Stimulated activated CD4-positive, alpha-beta T cell treated with anti-CD3 and anti-CD28 coated beads, Interleukin-15, amount 100 ng/mL, for 1 hour (primary cell): ENCODE measurements at places on chromosomes 7 and 10.

DNA sequence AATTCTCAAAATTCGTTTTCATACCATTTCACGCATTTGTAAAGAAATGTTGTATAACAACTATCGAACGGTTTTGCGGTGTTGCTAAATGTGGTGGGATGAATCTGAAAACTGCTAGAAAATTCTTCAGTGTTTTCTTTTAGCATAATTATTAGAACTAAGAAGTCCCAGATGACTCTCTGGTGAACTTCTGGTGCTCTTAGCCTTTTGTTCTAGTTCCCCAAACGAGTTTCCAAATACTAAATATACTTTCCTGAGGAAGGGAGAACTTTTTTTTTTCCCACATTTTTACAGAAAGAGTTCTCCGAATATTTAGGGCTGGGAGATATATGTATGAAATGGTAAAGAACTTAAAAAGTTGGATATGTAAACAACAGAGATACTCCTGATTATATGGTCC, 82.5 kb downstream of the ICA1 start:
- DNase-seq, result no peak

- no peak for DNase-seq
Measured at GRCh38 chr10:9175200-9175599, 1120.7 kb downstream of the GATA3 start.

DNA sequence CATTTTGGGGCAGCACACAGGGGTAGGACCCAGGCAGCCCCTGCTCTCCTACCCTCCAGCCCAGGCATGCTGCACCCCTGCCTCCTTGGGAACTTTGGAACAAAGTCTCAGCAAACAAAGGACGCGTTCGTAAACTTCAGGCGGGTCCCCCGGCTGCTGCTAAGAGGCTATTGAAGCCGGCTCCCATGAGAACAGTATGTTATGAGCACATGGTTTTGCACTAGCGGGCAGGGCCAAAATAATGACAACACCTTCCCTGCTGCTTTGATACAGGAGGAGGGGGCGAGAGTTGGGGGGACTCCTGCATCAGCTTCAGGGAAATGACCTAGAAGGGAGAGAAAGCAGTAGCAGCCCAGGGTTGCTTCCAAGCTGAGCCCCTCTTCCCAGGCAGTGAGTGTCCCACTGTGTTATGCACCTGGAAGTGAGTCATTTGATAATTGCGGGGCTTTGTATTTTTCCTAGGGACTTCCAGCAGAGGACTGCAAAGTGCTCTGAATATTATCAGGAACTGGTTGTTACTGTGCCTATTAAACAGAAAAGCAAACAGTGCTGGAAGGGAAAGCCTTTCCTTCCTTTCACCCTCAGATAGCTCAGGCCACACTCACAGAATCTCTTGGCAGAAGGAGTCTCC, 6.9 kb downstream of the ITPRIP start:
- DNase-seq, result no peak

DNA sequence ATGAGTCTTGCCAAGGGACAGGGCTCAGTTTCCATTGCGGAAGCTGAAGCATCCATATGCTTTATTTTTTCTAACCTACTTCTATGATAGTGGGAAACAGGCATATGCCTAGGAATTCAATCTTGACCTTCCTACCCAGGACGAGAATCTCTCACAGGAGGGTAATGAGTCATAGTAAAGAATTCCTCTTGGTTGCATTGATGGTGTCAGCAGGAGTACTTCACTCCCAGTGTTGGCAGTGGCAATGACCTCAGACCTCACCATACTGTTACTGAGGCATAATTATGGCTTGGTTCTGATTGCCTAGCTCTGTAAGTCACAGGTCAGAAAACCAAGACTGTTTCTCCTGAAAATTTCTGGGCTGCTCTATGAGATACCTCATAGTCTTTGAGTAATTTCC, 552.9 kb downstream of the ARL4A start:
- no peak for DNase-seq

GRCh38 chr7:988426-988911, 5.5 kb downstream of the CYP2W1 start:
- DNase-seq, result no peak

DNA sequence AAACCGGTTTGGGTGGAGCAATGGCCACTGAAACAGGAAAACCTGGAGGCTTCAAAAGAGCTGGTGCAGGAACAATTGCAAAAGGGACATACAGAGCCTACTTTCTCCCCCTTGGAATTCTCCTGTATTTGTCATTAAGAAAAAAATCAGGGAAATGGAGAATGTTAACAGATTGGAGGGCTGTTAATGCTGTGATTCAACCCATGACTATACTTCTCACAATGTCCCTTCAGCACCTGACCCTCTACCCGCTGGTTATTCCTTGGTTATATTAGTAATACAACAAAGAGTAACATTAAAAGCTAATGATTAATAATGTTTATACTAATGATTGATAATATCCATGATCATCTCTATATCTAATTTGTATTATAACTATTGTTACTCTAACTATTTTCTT, 34.4 kb upstream of the AKR1C2 start:
- no peak for DNase-seq

- DNase-seq, result no peak
Measured at GRCh38 chr7:38452681-38453108, 178.5 kb downstream of the AMPH start.

DNA sequence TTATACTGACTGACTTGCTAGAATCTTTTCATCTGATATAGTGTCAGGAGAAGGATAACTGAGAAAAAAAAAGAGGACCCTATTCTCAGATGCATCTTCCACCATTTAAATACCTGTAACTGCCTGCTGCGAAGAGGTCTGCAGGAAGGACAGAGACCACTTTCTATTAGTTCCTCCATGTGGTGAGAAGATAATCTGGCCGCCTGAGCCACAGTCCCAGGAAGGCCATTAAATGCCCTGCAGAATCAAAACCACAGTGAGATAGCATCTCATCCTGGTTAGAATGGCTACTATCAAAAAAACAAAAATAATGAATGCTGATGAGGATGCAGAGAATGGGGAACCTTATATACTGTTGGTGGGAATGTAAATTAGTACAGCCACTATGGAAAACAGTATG, 19.9 kb upstream of the IFIT1B start:
- no peak for DNase-seq

DNA sequence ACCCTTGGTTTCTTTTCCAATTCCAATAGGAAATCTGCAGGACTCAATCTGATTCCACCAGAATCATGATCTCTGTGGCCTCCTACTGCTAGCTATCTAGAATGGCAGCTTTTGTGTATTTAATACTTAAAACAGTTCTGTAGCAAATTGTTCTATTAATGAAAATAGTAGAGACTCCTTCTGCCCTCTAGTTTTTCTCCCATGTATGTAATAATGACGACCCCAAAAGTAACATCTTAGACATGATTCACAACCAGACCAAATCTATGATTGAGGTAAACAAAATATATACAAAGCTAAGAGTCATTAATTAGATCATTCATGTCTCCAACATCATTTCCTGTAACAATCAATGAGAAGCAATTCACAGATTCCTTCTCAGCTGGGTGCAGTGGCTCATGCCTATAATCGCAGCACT, 259.1 kb upstream of the MKLN1 start:
- no peak for DNase-seq

GRCh38 chr10:77475522-77475921, 162.1 kb downstream of the KCNMA1 start:
- no peak for DNase-seq

DNA sequence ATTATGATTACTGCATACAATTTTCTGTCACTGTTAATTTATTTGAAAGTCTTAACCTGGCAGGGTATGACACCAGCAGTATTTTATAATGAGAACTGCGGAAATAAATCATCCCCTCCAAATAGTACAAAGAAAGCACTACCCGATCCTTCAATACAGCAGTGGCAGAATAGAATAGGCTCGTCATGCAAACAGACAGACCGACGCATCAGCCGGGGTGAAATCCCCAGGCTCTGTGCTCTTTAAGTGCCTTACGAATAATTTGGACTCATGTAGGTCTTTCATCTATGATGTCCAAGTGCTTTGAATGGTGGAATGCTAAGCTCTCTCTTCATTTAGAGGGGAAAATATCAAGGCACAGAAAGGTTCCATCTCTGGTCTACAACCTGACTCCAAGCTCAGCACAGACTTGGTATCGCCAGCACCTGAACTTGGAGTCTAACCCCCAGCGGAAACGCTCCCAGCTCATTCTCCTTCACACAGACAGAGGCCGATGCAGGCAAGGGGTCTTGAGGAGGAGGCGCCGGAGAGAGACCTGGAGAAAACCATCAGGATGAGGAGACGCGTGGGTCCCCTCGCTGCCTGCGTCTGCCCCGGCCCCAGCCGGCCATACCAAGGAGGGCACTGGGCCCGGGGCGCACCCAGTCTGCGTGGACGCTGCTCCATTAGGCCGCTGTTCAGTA, 568.1 kb upstream of the MKI67 start:
- DNase-seq, result no peak

- DNase-seq, result no peak
Measured at GRCh38 chr10:106025208-106025811, 1139.2 kb downstream of the SORCS1 start.

DNA sequence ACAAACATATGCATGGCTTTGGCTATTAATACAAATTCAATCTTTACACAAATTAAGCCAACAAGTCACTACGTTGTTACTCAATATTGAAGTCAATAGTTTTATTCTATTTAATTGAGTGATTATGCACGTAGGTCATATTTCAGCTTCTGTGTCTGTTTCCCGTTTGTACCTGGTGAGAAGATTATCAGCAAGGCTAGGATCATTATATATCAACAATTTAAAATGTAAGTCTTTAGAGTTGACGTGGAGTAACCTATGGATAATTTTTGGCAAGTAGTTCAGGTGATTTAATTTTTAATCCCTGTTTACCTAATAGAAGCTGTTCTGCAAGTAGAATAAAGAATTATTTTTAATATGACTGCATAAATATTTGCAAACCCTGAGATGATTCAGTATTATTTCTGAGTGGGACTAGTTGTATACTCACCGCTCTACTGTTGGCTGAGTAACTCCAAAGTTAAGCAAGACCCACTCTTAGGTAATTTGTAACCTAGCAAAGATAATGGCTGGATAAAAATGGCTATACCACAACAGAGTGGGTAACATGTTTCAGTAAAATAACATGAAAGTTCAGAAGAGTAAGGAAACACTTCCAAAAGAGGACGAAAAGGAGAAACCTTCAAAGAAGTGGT, 161.0 kb downstream of the HGF start:
- no peak for DNase-seq

DNA sequence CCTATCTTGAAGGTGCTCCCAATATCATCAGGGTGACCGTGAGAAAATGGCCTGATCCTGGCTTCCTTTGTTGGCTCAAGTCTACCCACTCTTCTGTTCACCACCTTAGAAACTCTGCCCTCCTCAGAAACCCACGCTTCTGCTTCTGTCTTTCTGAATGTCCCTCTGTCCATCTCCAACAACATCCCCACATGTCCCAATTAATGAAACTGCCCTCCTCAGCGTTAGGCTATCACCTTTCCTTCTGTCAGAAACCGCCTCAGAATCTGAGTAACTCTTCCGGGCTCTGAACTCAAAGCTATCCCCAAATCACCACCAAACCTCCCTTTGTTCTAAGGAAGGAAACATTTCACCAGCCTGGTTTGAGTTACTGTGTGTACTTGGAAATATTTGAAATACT, 315.8 kb upstream of the ZNF32 start:
- DNase-seq, result no peak

- no peak for DNase-seq
Measured at GRCh38 chr7:41814888-41815287, 112.0 kb upstream of the INHBA start.

DNA sequence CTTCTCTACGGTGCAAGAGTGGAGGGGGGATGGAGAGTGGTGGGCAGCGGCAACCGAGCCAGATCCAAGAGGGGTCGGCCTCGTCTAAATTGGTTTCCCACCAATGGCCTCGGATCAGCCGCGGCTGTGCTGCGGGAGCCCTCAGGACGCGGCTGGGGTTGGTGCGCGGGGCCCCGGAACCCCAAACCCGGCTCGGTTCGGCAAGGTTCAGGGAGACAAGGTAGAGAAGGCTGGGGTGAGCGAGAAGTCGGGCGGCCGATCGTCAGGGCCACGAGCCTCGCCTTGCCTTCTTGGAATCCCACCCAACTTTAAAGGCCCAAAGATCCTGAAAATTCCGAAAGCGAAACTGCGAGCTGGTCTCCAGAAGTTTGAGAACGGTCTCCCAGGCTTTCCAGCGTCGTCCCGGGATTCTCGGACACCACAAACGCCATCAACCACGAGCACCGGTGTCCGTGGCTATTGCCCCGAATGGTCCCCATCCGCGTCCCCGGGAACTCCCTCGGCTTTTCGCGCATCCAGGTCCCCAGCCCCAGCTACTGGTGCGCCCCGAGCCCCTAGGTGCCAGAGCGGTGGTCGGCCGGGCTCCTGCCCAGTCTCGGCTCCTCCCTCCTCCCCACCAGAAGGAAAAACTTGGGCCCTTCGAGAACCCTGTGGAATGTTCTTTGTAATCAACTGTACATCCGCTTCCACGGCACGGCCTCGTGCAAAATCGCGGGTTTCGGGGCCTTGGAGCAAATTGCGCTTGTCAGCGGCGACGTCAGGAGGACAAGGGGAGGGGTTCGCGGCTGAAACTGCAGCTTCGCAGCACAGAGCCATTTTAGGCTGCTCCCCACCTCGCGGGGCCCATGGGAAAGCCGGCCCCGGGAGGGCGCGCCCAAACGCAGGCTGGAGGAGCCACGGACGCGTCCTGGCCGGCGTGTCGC, 3.2 kb downstream of the SFMBT2 start:
- DNase-seq, result peak; percentile 13

GRCh38 chr7:101898106-101898505, 80.7 kb downstream of the CUX1 start:
- DNase-seq, result no peak

GRCh38 chr10:7971949-7972348, 82.5 kb upstream of the GATA3 start:
- DNase-seq, result no peak

DNA sequence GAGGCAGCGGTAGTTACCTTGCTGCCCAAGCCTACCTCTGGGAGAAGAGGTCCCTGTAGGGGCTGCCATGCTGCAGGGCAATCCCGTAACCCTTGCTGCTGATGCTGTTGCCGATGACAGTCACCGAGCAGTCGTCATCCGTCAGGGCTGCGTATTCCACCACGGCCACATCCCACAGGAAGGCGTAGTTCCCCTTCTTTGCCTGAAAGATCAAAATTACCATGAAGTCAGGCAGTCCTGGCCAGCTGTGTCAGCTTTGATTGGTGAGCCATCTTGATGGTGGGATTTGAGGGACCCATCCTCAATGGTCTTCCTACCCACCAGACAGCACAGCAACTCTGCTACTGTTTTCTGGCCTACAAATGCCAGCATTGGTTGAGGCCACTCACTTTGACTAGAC, 746.8 kb downstream of the GRID1 start:
- DNase-seq, result no peak
